ENCODE measurements at places on chromosomes 4 and X.

- DNase-seq = peak; percentile 28
Observed at GRCh38 chr4:6372649-6373525, 99.5 kb downstream of the PPP2R2C start.

- DNase-seq = no peak
Observed at GRCh38 chrX:136272325-136272724, 21.1 kb upstream of the MAP7D3 start.

GRCh38 chr4:189912170-189912569, 28.5 kb upstream of the FRG1 start:
- DNase-seq = no peak

- no peak for DNase-seq
Observed at GRCh38 chr4:122469457-122469856, 12.9 kb upstream of the IL2 start.

GRCh38 chrX:150421816-150422215, 58.7 kb downstream of the MAMLD1 start:
- no peak for DNase-seq

GRCh38 chr4:109231331-109231730, 71.1 kb downstream of the COL25A1 start:
- no peak for DNase-seq

DNA sequence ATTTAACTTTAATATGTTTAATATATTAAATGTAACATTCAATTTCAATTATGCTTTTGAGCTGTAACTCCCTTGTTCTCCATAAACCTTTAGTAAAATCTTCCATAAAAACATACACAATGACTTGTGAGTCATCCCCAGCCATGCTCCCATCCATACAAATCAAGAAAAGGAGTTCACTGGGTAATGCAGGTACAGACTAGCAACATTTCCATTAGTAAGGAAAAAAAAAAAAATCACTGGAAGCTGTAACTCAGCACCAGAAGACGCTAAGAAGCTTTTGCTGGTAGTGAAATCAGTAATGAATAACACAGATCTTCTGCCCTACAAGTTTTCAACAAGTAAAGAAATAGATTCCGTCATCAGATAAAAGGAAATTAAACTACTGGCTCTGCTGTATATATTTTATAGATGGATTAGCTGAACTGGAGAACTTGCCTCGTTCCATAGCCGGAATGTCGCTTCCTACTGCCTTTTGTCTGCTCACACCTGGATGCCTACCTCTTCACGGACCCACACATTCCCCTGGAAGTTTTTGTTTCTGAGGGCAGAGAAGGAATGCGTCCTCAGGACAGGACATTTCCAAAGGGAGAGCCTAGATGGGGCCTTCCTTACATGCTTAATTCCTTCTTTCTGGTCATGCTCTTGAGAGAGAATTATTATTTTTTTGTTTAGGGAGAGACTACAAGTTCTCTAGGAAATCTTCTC, 298.4 kb upstream of the ANKRD50 start:
- DNase-seq = no peak

- no peak for DNase-seq
Observed at GRCh38 chr4:15926486-15926885, 12.1 kb downstream of the FGFBP1 start.

- no peak for DNase-seq
Observed at GRCh38 chr4:187128222-187128621, 404.6 kb upstream of the FAT1 start.

- no peak for DNase-seq
Observed at GRCh38 chrX:9577555-9577954, 112.7 kb downstream of the TBL1X start.

- DNase-seq = no peak
Observed at GRCh38 chr4:786861-787300, 39.0 kb downstream of the CPLX1 start.

- DNase-seq = peak; percentile 51
Observed at GRCh38 chrX:16445166-16445752, 204.7 kb upstream of the S100G start.

DNA sequence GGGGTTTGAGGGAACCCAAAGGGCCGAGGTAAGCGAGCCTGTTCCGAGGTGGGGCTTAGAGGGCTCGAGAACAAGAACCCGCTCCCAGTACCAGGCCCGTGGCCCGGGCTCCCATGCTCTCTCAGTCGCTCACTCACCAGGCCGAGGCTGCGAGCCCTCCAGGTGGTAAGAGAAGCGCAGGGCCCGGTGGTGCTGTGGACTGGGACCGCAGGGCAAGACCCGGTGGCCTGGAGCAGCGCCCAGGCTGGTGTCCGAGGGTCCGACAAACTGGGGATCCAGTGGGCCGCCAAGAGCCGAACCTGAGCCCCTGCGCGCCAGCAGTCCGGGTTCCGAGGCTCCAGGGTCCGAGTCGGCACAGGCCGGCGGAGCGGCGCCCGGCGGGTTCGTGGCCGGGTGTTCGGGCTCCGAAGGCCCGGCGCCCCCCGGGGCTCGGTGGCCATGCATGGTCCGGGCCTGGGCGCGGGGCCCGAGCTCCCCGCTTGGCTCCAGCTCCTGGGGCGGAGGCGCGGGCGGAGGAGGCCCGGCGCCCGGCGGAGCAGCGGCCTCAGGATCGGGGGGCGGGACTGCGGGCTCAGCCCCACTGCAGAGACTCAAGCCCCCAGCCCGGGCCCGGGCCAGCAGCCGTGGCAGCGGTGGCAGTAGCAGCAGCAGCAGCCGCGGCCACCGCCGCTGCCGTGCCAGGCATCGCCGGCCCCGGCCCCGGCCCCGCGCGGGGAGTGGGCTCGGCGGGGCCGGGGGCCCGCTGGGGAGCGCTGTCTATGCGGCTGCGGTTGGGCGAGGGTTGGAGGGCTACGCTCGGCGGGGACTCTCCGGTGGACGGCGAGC, 833 bp downstream of the FGD1 start:
- peak; percentile 9 for DNase-seq

GRCh38 chr4:85658766-85659439, 184.0 kb downstream of the ARHGAP24 start:
- DNase-seq = peak; percentile 50

GRCh38 chrX:101764538-101764937, 104.9 kb upstream of the ARMCX2 start:
- DNase-seq = no peak

- no peak for DNase-seq
Observed at GRCh38 chrX:13590207-13590606, 20.8 kb downstream of the EGFL6 start.

DNA sequence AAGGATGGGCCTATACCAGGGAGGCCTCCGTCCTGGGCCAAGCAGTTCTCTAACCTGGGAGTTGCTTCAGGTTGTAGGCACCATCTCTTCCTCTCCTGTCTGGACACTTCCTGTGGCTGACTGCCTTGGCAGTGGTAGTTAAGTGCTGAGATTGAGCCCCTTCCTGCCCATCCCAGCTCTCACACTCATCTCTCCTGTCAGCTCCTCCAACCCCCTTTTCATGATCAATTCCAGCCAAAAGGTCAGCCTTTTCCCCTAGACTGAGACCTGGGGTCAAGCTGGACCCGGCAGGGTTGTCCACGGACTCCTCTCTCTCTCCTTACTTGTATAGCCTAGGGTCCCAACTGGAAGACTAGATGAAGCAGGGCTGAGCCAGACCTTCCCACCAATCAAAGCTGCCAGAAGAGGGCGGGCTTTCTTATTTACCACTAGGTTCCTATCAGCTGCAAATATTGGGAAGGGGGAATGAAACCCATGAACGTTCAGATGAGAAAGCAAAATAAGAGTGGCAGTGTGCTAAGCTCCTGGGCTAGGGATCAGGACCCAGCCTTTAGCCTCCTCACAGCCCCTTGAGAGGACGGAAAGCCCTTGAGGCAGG, 34.5 kb downstream of the KDM5C start:
- DNase-seq = no peak

- peak; percentile 13 for DNase-seq
Observed at GRCh38 chrX:39613482-39613995, 484.2 kb downstream of the BCOR start.

DNA sequence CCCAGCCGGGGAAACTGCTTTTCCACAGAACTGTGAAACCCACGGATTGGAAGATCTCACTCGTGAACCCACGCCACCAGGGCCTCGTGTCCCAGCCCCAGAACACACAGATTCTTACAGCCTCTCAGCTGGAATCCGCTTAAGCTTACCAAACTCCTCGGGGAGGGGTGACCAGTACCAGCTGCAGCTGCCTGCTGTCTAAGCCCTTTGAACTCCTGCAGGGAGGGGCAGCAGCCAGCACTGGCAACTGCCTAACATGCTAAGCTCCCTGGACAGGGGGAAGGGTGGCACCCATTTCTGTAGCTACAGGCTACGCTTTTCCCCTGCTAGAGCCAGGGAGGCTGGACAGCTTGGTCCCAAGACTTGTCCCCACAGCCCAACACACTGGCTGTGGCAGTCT, 38.4 kb downstream of the TBL1X start:
- no peak for DNase-seq

DNA sequence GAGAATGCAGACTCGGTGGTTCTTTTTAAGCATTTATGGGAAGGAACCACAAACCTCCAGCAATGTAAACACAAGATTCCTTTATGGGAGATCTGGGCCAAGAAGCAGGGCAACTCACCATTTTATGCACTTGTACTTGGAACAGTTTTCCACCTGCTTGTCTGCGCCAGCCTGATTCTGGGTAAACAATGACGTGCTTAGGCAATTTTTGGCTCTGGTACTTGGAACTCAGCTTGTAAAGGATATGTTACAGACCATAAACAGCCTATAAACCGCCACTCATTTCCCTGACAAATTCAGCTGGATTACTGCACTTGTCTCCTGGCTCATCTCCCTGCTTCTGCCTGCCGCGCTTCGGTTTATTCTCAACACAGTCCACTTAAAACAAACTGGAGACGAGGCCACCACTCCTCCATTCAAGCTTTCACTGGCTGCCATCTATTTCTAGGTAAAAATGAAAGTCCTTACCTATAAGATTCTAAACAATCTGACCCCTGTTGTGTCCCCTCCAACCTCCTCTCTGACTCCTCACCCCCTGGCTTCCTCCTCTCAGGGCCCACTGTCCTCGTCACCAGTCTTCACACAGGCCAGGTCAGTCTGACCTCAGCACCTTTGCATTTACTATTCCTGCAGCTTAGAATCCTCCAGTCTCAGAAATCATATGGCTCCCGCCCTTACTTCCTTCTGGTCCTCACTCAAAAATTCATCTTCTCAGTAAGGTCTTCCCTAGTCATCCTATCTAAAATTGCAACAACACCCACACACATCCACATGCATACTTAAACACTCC, 205.9 kb upstream of the GALNT7 start:
- DNase-seq = no peak

DNA sequence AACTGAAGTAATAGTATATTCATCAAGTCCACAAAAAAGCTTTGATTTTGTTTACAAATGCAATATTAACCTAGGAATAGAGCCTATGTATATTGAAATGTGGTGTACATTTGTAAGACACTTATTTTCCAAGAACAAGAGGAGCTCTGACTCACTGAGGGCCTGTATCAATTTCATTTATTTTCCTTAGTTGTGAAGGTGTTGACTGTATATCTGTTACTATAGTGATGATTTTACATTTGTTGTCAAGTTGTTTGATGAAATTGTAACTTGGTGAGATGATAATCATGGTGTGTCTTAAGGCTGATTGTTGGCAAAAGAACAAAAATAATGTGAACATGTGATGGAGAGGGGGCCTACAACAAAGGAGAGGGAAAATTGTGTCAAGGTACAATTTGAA, 274.9 kb upstream of the TEX13A start:
- DNase-seq = no peak
